NCI-H1436 treated with DMSO at 0.1 percent for 48 hours (cell line): ENCODE measurements at places on chromosomes 7 and 10.

- DNase-seq = no peak
Observed at GRCh38 chr10:58706836-58707235, 194.2 kb downstream of the BICC1 start.

DNA sequence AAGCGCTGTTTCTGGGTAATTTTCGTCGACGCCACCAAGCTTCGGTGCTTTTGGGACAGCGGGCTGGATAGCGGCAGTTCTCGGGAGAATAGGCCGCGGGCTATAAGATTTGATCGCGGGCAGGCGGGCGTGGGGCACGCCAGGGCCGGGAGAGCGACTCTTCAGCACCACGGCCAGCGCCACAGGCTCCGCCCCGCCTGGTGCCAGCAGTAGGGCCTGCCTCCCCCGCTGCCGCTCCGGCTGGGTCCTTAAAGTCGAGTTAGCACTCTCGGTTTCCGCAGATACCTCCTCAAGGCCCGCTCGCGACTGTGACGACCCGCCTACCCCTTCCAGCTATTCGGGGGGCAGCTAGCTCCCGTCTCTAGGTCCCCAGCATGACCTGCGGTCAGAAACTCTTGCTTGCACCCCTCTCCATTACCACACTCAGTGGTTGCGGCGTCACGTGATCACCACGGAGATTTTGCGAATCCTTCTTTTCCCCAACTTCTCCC lies 9.4 kb downstream of the NXPH1 start:
- DNase-seq = no peak

DNA sequence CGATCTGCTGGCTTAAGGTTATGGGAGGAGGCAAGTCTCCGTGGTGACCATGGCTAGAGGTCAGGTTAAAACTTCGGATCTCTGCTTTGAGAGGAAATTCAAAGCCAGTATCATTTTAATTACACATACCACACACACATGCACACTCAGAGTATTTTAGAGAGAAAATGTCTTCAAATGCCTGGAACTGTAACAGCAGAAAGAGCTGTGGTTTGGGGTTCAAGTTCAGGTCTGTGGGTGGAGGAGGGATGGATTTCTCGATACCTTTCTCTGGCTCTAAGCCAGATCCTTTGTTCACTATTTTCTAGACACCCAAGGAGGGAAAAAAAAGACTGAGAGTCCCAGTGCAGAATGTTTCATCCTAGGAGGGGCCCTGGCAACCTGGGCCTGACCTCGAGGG lies 32.5 kb downstream of the ARL3 start:
- no peak for DNase-seq

DNA sequence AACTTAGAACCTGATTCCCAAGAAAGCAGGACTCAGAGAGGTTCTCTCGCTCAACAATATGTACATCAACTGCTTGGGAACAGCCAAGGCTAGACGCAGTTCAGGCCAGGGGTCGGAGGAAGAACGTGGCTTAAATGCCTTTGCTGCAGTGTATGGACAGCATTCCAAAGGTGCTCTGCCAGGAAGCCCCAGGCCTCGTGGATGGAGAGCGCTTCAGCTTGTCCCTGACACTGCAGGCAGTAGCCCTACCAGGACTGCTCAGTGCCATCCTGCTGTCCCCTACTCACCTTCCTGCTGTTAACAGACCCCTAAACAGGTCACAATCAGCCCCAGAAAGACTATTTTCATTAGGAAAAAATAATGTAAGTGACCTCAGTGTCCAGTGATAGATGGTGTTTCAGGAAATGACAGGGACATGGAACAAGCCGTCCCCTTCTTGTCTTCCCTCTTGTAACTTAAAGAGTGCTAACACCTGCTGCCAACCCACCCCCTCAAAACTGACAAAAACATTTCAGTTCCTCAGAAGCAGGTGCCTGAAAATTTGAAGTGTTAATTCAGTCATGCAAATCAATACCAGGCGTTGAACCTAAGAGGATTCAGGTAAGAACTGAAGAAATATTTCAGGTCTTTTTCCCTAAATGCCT lies 16.5 kb downstream of the CREB3L2 start:
- no peak for DNase-seq

- no peak for DNase-seq
Observed at GRCh38 chr7:44293561-44294324, 31.7 kb downstream of the CAMK2B start.

DNA sequence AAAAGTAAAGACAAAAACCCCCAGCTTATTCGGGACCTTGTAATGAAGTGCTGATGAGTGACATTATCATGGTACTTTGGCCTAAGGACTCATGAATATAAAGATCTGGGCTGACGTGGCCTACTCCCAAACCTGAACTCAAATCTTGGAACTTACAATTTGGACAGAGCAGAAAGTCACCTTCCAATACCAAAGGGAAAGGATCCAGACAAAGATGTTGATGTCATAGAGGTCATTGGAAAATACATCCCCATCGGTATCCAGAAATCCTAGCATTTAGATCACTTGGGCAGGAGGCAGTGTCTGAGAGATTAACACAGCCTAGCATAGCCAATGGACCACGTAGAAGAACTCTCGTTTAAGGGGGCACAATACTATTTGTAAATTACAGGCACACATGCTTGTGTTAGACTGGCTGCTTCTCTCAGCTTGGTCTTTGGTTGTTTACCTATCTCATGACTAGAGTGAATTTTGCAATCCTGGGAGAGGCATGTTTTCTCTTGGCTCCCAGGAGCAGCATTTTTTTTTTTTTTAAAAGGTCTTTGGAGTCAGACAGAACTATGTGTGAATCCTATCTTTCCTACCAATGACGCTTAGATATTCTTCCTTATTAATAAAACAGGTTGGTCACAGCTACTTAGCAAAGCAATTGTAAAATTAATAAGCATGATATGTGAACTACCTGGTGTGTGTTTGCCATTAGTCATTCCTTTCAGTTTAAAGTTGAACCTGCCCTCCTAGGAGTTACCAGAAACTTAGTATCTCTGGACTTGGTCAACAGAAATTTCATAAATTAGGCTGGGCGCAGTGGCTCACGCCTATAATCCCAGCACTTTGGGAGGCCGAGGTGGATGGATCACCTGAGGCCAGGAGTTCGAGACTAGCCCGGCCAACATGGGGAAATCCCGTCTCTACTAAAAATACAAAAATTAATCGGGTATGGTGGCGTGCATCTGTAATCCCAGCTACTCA lies 27.8 kb upstream of the MRPS33 start:
- DNase-seq = no peak

DNA sequence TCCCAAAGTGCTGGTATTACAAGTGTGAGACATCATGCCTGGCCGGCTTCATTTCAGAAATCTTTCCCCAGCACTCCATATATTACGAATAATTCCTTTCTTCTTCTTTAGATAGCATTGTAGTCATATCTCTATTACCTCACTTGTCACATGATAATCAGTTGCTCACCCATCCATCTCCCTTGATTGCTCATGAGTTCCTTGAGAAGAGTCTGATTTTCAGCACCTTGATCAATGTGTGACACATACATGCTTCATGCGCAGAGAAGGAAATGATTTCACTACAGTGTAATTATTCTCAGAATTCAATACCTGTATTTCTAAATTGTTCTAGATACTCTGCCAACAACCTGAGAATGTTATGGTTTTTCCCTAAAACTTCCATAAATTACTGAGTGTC lies 26.7 kb upstream of the GGCT start:
- DNase-seq = no peak

DNA sequence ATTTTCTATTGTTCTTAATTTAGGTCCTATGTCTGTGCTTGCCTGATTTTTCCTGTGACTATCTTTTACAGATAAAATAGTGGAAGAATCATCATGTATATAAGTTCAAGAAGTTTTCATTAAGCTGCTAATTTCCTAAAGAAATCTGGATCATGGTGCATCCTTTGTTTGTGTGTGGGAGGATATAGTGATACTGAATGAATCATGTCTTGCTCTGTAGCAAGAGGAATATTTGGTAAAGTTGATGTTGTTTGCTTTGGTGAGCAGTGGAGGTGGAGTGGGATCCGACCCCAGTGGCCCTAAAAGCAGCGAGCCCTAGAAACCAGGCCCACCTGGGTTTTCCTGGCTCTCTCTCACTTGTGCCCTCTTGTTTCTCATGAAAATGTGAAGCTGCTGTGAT lies 83.7 kb downstream of the CCNY start:
- no peak for DNase-seq

DNA sequence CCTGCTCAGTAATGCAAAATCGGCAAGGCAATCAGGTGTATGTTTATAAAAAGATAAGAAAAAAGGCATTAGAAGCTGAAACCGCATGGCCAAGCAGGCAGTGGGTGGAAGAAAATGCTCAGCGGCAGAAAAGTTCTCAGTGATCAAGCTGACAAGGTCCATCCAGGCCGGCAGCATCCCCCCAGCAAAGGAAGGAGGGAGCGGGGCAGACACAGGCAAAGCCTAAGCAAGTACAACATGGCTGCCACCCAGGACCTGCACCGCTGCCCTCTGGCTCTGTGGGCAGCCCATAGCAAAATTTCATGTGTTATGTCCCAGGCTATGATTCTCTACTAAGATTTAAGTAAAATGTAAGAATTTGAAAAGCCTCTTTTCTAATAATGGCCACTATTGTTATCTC lies 45.4 kb downstream of the MRPS24 start:
- DNase-seq = no peak
